ENCODE measurements at places on chromosomes 2 and 18.

DNA sequence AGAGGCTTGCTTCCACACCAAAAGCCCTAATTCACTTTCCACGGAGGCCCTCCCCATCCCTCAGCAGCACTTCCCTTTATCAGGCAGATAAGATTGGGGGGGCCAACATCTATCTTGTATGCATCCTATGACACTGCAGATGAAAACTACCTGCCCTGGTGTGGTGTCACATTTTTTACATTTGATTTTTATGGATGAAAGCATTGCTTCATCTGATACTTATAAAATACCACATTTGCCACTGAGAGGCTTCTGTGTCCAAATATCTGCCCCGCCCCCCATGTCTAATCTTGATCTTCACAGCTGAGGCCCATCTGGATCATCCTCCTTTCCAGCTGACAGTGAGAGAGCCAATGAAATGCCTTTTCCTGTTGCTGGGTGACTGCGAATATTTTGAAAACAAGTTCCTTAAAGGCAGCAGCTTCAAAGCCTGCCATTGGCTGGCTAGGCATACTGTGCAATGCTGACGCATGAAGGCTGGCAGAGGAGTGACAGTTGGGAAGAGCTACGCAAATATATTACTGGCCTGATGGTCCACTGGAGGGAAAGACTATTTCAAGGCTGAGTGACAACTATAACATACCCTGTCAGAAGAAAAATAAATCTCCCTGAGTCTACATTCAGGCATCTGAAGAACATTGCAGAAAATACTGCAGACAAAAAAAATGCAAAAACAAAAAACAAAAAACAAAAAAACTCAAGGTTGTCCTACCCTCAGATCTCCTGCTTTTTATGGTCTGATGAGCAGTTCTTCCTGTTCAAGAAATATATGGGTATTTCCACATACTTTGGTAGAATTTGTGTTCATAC, 318.7 kb downstream of the PDE11A start:
- DNase-seq = no peak

DNA sequence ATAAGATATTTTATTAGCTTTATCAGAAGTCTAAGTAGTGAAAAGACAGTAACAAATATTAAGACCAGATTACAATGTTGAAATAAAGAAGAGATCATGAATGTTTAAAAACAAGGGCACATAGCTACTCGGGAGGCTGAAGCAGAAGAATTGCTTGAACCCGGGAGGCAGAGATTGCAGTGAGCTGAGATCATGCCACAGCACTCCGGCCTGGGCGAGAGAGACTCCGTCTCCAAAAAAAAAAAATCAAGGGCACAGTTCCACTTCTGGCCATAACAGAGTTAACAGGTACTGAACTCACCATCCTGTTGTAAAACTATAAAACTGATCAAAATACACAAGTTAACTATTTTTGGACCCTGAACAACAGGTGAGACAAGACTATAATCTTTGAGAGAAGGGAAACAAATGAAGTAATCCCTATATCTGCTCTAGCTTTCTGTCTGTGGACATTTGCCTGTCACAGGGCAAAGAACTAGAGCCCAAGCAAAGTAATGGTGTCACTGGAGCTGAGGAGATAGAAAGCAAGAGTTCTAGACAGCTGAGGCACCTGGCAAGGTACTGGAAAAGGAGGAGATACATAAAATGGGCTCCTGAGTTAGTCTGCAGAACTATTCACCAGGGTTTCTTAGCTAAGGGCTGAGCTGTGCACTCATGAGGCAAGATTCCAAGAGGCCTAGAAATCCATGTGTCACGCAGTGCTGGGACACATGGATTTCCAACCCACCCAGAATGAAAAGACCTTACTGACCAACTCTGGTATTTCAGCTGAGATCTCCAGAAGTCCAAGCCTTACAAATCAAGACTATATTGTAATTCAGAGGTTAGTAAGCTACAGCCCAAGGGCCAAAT, 15.2 kb downstream of the MMADHC start:
- DNase-seq = no peak

DNA sequence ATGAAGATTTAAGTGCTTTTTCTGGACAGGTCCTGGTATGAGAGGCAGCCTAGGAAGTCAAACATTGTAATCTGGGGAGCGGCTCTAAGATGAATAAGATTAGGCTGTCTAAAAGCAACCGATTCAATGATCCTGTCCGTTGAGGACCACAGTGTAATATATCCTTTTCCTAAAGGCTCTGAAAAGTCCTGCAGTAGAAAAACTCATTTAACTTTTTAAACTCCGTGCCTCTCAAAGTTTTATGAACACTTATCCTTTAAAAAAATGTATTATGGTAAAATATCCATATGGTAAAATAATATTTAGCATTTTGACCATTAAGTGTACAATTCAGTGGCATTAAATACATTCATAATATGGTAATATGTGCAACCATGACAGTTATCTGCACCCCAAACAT, 39.8 kb downstream of the ATOH8 start:
- no peak for DNase-seq

DNA sequence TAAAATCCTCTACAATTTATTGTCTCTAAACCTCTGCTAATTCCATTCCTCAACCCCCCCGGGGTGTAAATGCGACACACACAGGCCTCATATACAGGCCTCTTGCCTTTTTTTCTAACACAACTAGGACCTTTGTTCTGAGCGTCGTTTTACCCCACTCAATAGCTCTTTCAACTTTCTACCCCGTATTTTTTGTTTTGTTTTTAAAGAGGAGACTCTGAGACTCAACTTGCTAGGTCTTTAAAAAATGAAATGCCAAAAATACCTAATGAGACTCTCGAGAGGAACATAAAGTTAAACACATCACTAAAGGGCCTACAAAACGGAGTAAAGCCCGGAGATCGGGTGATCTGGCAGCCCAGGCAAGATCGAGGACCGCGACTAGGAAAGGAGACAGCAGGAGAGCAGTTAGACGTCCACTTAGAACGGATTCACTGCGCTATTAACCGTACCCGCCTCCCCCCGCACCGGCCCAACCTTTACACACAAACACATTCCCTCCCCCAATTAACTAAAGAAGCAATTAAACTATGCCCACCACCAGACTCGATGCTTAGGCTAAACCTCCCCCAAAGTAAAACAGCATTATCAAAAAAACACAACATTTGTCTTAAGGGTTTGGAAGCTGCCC, 1.7 kb downstream of the TRIP12 start:
- no peak for DNase-seq

DNA sequence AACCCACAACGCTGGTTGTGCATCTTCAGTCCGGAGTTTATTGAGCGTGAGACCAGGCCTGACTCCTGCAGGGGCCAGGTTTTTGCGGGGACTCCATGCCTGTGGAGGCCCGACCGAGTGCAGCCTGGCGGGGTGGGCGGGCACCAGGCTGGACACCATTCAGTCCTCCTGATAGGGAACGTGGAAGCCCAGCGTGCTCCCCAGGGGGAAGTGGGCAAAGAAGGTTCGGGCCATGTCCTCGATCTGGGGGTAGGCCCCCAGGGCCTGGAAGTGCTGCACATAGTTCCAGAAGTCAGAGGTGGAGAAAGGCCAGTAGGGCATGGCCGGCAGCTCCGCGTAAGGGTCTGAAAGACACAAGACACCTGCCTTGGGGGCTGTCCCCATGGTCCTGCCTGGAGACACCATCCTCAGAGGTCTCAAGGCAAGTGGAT, 1.4 kb downstream of the OTOS start:
- DNase-seq = no peak

DNA sequence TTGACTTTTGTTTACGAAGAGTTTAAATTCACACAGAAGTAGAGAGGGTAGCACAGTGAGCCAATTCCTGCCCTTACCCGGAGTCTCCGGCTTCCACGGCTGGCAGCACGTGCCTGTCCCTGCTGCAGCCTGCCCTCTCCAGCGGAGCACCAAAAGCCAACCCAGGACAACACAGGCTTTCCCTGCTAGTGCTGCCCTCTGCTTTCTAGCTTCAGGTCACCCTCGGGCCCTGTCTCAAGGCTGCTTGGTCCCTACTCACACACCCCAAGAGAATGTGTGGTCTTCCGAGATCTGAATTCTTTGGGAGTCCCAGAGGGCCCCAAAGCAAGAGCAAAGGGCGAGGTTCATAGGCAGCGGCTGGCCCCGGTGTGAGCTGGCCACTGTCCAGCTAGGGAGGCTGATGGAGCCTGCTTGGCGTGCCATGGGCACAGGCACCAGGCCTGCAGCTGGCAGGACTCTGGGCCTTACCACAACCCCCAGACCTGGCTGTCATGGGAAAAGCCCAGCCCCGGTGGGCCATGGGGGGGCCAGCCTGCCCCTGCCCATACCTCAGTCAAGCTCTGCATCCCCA, 7.0 kb upstream of the HS6ST1 start:
- DNase-seq = no peak

- DNase-seq = no peak
Observed at GRCh38 chr2:4091869-4092268, 388.5 kb downstream of the DCDC2C start.

DNA sequence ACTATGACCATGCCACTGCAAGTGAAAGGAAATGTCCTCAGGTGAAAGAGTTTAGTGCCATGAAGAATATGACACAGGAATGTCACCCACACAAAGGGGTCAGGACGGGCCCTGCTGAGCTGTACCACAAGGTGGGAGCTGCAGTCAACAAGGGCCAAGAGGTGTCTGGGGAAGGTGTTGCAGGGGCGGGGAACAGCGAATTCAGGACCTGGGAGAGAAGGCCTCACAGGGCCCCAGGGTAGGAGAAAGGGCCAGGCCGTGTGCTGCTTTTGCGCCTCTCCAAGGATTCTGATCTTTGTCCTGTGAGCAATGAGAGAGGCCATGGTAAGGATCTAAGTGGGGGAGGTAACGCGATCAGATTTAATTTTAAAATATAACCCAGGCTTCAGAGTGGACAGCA, 23.6 kb downstream of the CYB5A start:
- DNase-seq = no peak

GRCh38 chr2:130319536-130319935, 23.2 kb upstream of the IMP4 start:
- DNase-seq = no peak

DNA sequence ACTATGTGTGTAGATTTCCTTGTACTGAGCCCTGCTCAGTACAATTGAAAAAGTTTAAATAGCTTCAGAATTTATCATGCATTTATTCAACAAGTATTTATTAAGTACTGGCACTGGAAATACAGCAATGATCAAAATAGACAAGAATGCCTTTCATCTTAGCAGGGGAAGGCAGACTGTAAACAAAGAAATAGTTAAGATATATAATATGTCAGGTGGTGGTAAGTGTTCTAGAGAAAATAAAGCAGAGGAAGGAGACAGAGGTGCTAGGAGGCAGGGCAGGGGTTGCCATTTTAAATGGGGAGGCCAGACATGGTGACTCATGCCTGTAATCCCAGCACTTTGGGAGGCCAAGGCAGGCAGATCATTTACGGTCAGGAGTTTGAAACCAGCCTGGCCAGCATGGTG, 13.6 kb upstream of the LIPG start:
- DNase-seq = no peak

DNA sequence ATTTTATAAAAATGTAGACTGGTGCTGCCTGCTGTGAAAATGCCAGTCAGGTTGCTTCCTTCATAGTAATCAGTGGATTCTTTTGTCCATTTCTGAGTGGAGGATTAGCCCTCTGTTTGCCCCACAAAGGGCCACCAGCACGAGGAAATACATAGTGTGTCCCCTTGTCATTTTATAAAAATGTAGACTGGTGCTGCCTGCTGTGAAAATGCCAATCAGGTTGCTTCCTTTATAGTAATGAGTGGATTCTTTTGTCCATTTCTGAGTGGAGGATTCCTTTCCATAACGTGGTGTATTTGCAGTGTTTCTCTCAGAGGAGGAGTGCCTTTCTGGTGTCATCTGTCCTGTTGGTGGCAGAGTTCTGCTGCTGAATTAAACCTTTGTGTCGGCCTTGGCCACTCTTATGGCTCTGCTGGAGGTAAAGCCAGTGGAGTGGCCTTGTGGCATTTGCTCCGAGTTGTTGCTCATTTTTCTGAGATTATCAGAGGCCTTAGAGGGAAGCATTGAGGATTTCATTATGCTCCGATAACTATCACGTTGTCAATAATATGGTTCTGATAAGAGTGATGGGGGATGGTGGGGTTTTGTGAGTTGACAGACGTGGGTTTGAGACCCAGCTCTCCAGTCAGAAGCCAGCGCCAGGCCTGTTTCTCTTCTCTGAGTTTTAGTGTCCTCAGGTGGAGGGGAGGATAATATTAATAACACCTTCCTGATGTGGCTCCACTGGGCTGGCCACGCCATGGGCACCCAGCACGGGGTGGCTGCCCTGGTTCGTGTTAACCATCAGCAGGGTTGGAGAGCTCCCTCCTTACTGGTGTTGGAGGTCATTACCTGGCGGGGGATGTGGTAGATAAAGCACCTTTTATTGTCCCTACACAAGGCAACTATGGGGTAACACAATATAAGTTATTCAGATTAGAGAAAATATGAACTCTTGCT, 96.6 kb downstream of the NEDD4L start:
- no peak for DNase-seq

DNA sequence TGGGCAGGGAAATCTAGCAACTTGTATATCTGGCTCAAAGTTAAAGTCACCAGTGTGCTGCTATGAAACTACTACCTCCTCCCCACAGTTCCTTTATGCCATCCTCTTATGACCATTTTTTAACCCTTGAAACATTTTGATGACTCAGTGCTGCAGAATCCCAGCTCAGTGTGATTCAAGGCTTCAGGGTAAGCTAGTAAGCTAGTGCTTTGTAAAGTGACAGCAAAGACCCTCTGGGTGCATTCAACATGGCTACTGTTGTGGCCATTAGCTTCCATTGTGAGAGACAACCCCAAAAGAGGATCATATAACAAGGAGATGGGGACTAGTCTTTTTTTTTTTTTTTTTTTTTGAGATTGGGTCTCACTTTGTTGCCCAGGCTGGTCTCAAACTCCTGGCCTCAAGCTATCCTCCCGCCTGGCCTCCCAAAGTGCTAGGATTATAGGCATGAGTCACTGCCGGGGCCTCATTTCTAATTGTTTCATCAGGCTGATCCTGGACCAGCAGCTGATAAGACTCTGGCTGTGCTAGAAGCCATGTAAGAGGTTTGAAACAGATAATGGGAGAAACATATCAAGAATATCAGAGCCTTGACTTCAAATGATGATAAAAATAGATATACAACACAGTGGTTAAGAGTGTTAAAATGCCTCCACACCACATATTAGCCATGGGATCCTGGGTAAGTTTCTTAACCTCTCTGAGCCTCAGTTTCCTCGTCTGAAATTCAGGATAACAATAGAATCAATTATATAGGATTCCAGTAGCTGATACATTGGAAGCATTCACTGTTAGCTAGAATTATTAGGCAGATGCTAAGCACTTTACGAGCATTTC, 65.7 kb upstream of the RTN4 start:
- DNase-seq = no peak

DNA sequence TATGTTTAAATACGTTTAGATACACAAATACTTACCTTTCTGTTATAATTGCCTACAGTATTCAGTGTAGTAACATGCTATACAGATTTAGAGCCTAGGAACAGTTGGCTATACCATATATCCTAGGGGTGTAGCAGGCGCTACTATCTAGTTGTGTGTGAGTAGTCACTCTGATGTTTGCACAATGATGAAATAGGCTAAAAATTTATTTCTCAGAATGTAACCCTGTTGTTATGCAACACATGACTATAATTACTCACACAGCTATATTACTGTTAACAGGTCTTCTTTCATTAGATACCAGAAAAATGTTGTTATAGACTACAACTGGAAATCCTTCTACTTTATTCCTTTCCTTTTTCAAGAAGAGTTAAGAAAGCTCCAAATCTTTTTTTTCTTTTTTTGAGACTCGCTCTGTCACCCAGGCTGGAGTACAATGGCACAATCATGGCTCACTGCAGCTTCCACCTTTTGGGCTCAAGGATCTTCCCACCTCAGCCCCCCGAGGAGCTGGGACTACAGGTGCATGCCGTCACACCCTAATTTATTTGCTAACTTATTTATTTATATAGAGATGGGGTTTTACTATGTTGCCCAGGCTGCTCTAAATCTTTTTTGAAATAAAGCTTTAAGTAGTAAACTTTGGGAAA, 48.5 kb downstream of the C2orf74 start:
- no peak for DNase-seq

Data from T-helper 2 cell treated with Interferon-gamma antibody and Interleukin-4, amounts not matched to agents 5 μg/mL and 100 μg/mL, for 36 hours (primary cell).